Activated T-helper 9 cell treated with anti-CD3 and anti-CD28 coated beads, Interleukin-2, amount 50 U/mL, for 16 hours (primary cell): ENCODE measurements at places on chromosomes 6 and 20.

GRCh38 chr6:17269840-17270239 lies 11.3 kb upstream of the RBM24 start:
- no peak for DNase-seq

DNA sequence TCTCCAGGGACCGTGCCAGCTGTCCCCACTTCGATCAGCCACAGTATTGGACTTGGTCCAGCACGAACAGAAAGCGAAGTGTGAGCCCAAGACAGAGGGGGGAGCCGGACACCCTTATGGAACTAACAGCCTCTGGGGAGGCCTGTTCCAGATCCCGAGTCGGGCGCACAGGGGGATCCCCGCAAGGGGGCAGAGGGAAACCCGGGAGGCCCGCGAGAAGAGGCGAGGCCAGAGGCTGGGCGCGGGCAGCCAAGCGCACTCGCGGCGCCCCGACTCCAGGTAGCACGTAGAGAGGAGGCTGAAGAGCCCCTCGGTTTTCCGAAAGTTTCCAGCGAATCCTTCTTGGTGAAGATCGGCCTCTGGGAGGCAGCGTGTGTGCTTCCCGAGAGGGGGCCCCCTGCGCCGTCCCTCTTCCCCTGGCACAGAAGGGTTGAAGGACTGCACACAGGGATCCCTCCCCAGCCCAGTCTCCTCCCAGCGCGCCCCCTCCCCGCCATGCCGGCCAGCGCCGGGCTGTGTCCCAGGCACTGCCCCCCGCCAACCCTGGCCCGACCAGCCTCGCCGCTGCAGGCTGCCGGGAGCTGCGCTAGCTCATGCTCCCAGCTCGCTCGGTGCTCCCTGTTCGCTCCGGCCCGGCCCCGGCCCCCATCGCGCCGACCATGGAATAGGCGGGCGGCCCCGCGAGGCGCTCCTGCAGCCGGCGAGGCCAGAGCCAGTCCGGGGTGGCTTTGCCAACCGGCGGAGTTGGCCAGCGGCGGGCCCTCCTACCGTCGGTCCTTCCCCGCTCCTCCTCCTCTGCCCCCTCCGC lies 577 bp upstream of the SLC24A3 start:
- no peak for DNase-seq

- no peak for DNase-seq
Observed at GRCh38 chr6:40958738-40959137, 80.3 kb downstream of the UNC5CL start.

DNA sequence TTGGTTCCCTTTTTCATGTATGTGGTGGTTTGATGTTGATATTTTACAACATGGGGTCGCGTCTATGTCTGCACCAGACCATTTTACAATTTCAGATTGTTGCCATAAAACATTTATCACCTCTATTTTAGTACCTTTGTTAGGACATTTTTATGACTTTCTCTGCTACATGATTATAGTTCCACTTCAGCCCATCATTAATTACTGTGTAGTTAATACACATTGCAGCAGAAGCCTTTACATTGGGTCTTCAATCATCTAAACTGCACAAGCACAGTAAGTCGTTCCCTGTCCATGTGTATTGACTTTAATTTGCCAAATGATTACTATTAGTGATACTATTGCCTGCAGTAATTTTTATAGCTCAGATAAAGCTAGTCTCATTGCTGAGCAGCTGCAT lies 15.7 kb upstream of the TMEM217 start:
- DNase-seq, result no peak

- no peak for DNase-seq
Observed at GRCh38 chr6:73713426-73714147, 17.6 kb downstream of the CD109 start.
